Esophagus squamous epithelium (tissue), 5 donors: ENCODE measurements at places on chromosomes 4 and X.

- DNase-seq = no peak
Measured at GRCh38 chr4:169148885-169149284, 121.9 kb downstream of the SH3RF1 start.

DNA sequence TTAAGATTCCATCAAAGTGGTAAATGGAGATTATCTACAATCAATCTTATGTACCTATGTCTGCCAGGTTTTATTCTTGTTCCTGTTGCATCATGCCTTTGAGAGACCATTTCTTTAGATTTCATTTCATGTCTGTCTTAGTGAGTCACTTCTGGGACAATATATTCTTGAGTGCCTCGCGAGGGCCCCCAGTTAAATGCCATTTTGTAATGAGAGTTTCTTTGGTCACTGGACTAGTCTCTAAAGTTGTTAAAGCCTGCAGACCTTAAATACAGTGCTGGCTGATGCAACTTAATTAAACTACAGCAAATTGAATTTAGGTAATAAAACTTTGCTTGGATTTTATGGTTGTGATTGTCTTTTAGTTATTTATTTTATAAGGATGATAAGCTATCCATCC is 87.2 kb upstream of the PITX2 start:
- no peak for DNase-seq

DNA sequence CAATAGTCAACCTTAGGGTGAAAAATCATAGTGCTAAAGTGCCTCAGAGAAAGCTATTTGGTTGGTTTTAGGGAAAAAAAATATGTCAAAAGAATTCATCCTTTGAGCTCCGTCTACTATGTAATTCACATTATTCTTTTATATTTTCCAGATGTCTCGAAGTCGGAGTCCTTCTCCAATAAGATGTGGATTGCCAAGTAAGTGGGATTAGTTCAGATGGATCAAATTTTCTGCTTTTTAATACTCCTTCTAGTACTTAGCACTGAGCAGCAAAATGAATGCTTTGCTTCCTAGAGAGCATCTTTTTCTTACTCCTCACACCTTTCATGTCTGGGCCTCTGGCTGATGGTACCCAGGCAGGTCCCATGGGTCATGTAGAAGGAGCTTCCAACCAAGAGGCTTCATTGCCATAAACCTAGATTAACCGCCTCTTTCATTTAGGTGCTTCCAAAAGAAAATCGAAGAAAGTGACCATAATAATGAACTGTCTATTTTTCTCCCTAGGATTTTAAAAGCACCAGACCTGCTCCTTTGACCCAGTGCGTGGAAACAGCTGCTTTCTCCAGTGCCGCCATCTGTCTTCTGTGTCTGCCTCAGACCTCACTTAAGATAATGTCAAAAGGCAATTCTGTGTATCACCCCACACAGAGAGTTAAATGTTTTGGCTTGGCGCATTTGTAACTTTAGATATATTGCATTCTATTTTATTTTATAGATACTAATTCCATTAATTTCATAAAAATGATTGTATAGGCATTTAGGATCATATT is 43.5 kb downstream of the SPATA18 start:
- DNase-seq = no peak

- no peak for DNase-seq
Measured at GRCh38 chr4:74555231-74555630, 110.3 kb downstream of the AREG start.

- no peak for DNase-seq
Measured at GRCh38 chrX:41096339-41096955, 11.2 kb downstream of the USP9X start.

GRCh38 chrX:102067966-102068723 is 57.3 kb upstream of the TCEAL2 start:
- no peak for DNase-seq

DNA sequence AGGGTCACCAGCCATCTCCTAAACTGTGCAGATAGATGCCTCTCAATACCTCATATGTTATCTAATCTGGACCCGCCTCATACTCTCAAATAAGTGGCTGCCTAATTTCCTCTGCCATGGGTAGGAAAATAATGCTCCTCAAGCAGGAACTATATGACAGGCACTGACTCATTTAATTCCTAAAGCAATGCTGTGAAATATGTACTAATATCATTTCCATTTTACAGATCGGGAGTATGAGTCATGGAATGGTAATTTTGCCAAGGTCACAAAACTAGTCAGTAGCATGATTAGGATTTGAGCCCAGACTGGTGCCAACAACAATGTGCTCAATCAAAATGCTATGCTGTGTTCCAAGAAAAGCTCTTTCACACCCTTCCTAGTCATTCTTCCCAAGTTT is 3.0 kb upstream of the NXT2 start:
- DNase-seq = no peak

- no peak for DNase-seq
Measured at GRCh38 chr4:26069218-26069617, 155.2 kb downstream of the SMIM20 start.

DNA sequence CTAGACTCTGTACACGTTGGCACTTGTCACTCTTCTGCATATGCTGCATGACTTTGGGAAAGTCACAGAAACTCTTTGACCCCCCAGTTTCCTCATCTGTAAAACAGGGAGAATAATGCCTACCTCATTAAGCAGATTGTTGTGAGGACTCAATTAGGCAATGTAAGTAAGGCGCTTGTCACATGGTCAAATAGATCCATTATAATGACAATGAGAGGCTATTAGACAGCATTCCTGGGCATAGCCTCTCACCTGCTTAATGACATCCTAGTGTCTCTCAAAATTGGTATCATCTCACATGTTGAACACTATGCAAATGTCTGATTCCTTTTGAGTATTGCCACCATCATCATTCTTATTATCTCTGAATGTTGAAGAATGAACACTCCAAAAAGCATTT is 172.6 kb upstream of the JADE1 start:
- no peak for DNase-seq

GRCh38 chrX:31540313-31540712 is 468.5 kb upstream of the FTHL17 start:
- DNase-seq = no peak

- no peak for DNase-seq
Measured at GRCh38 chrX:19839770-19840254, 47.6 kb downstream of the SH3KBP1 start.
